ENCODE measurements at places on chromosomes 3 and 15.

DNA sequence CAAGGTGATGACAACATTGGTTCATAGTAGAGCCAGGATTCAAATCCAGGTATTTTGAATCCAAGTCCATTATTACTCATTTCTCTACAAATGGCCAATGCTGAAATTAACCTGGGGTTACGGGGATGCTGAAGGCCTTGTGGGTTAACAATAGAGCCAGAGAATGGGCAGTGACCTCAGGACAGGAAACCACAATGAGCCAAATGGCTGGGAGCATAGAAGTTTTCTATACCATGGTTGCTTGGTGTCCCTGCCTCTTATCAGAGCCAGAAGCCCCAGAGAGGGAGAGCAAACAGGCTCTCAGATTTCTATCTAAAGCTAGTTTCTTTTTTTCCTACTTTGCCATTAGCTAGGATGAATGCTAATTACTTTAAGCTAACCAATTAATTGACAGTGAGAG, 82.3 kb downstream of the TNIK start:
- DNase-seq = no peak

GRCh38 chr3:126435456-126436315, 40.0 kb downstream of the ZXDC start:
- no peak for DNase-seq

- no peak for DNase-seq
Observed at GRCh38 chr15:87033056-87033455, 953.4 kb downstream of the AGBL1 start.

DNA sequence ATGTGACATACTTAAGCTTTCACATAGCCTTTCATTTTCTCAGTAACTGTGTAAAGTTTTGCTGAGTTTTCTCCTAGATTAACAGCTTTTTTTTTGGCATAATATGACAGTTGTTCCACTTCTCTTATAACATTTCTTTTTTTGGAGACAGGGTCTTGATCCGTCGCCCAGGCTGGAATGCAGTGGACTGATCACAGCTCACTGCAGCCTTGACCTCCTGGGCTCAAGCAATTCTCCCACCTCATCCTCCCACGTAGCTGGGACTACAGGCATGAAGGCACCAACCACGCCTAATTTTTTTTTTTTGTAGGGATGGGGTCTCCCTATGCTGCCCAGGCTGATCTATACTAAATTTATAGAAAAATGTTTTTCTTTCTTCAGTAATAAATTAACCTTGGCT, 30.1 kb downstream of the DLG1 start:
- no peak for DNase-seq

DNA sequence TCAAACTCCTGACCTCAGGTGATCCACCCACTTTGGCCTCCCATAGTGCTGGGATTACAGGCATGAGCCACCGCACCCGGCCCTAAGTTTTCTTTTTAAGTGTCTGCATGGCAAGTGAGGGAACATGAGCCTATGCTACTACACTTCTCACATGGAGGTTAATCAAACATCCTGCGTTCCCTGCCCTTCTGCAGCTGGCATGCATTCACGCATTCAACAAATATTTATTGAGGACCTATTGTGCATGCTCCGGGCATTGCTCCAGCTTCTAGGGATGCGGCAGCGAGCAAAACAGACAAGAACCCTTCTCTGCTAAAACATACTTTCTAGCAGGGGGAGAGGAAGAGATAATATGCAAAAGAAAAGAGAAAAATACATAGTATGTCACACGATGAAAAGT, 42.6 kb upstream of the ACKR4 start:
- DNase-seq = no peak

- DNase-seq = no peak
Observed at GRCh38 chr3:191455257-191455952, 5.6 kb upstream of the PYDC2 start.

GRCh38 chr15:95169541-95170459, 938.4 kb downstream of the MCTP2 start:
- no peak for DNase-seq

- DNase-seq = no peak
Observed at GRCh38 chr3:114411811-114412803, 118.3 kb downstream of the TIGIT start.

GRCh38 chr3:195038161-195038560, 232.8 kb downstream of the XXYLT1 start:
- no peak for DNase-seq

GRCh38 chr3:58049143-58049785, 41.0 kb downstream of the FLNB start:
- no peak for DNase-seq

DNA sequence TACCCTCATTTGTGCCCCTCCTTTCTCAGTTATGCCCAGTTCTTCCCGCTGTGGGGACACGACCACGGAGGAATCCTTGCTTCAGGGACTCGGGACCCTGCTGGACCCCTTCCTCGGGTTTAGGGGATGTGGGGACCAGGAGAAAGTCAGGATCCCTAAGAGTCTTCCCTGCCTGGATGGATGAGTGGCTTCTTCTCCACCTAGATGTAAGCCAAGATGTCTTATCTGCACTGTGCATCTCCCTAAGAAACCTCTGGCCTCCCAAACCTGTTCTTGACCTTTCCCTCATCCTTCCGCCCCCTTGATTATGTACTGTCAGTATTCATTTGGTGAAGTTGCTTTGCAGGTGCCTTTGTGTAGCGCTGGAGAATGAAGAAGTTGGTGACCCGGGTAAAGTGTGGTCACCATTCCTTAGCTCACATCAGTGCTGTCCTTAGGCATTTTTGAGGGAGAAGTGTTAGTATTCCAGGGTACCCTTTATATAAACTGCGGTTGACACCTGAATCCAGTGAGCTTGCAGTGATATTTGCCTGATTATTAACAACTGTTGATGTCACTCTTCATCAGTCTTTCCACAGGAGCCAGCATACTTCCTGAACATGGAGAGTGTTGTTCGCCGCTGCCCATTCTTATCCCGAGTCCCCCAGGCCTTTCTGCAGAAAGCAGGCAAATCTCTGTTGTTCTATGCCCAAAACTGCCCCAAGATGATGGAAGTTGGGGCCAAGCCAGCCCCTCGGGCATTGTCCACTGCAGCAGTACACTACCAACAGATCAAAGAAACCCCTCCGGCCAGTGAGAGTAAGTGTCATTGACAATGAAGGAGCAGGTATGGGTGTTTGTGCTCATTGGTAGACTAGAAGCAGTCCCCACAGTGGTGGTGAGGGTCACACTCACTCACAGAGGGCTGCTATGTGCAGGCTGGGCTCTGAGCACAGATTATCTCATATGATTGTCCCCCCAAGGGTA, 966 bp downstream of the ALAS1 start:
- DNase-seq = peak; percentile 36

GRCh38 chr3:27888562-27888961, 166.4 kb upstream of the EOMES start:
- DNase-seq = no peak

- DNase-seq = no peak
Observed at GRCh38 chr15:79496838-79497237, 64.7 kb downstream of the MINAR1 start.

DNA sequence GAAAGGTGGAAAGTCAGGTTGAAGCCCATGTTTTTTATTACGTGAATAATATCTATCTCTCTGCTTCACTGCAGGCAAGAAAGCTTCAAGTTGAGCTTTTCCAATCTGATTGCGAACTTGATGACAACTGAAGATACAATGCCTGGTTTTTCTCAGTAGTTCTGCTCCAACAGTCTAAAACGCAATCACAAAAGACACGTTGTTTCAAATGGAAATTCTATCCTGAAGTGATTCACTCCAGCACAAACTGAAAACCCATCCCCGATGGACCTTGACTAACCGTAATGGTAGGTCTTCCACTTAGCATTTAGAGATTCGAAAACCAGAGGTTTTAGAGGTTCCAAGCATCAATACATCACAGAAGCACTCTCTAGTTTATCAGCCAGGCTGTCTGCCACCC, 10.6 kb downstream of the B4GALT4 start:
- DNase-seq = no peak

DNA sequence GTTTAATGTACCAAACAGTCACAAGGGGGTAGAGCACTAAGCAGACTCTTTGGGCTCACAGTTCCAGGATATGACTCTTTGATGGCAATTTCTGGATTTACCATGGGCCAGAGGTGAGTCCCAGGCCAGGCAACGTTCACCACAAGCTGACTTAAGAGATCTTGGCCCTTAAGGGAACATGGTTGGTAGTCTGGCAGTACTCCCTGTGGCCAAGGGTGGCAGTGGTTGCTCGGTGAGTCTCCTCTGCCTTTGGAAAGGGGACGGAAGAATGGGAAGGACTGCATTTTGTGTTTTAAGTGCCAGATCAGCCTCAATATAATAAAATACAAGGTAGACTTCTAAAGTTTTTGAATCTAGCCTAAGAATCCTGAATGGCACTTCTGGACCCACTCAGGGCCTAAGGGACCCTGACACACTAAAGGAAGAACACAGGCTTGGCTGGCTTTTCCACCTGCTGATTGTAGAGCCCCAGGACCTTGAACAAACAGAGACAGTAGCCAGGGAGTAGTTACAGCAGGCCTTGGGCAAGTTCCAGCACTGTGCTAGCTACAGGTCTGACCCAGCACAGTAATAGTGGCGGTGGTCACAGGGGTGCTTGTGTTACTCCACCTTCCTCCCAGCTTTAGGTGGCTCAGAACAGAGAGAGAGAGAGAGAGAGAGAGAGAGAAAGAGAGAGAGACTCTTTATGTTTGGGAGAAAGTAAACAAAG, 730.7 kb upstream of the ALCAM start:
- no peak for DNase-seq

GRCh38 chr15:33451385-33451784, 140.6 kb downstream of the RYR3 start:
- DNase-seq = no peak

DNA sequence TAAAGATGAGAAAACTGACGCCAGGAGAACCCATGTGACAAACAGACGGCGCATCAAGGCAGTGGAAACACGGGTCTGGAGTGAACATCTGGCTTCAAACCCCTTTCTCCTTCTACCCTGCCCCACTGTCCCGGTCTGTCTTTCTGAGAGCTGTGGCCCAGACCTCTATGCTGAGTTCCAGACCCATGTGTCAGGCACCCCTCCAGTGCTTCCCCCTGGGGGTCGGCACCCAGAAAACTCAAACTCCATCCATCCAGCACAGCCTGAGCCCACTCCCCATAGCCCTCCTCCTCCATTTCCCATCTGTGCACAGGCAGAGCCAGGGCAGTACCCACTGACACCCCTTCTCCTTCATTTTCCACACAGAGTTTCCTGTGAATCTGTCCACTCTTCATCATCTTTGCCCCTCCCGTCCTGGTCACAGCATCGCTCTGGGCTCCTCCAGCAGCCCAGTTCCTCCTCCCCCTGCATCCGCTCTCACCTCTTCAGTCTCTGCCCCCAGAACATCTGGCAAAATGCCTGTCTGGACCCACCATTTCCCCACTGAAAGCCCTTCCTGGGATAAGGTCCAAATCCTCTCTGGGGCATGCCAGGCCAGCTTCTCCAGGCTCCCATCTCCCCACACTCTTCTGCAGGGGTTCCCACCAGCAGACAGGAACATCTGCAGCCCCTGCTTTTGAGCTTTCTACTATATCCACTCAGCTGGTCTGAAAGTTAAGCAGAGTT, 2.9 kb downstream of the FAM240A start:
- no peak for DNase-seq

- DNase-seq = no peak
Observed at GRCh38 chr3:23781051-23781450, 24.7 kb upstream of the UBE2E1 start.

DNA sequence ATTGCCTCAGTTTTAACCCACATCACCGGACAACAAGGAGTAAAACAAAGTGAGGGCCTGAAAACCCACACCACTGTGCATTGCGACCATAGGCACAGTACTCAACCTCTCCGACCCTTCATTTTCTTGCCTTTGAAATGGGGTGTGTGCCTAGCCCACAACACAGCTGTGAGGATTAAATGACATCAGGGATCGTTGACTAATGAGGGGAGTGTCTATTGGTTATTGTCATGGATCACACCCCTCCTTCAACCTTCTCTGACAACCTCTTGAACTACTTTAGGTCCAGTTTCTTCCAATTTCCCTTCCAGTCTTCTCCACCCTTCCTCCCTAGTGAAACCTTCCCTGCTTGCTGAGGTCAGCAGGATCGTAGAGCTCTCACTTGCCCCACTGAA, 89.5 kb downstream of the HES1 start:
- no peak for DNase-seq

- DNase-seq = peak; percentile 50
Observed at GRCh38 chr3:152203652-152204051, 65.1 kb upstream of the MBNL1 start.
